ENCODE measurements at places on chromosomes 4 and X.

- DNase-seq: no peak
These were observed 152.7 kb downstream of the APBB2 start for GRCh38 chr4:41061482-41062185.

DNA sequence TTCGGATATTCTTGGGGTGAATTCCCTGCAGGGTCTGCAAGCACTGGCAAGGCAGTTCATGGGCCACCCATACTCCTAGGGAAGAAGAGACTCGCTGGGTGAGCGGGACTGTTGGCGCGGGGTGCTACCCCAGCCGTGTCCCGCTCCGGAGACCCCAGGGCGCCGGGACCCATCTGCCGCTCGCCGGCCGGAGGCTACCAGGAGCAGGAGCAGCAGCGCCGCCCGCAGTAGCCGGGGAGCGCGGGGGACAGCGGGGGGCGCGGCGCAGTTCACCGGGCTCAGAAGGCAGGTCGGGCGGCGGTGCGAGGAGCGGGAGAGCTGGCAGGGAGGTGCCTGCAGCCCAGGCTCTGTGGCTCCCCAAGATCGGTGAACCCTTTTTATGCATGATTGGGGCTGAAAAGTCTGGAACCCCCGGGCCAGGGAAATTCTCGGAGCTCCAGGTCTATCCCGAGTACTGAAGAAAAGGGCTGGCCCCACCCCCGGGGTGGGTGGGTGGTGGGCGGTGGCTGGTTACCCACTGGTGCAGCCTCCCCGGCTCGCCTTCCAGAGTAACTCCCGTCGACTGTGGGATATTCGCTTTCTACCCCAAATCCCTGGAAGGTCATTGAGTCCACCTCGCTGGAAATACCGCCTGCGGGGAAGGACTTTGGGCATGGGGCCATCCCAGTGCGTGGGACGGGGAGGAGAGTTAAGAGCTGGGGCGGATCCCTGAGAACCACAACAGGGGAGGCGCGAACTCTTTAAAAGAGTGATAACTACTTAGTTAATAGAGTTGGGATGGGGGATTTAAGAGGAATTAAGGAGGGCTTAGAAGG lies 37.6 kb downstream of the PF4 start:
- DNase-seq: no peak

DNA sequence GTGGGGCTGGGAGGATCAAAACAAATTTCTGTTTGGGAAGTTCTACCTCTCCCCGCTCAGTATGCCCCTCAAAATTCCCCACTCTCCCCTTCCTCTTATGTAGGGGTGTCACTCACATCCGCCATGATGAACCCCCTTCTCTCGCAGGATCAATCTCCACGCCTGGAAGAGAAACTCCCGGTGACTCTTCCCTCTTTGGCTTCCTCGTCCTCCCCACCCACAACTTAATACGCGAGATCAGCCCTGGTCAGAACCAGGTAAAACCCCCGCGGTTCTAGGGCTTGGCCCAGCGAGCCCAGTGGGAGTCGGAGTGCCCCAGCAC lies 427 bp downstream of the LAMTOR3 start:
- DNase-seq: no peak

GRCh38 chr4:17027495-17027894 lies 129.1 kb upstream of the LDB2 start:
- no peak for DNase-seq

DNA sequence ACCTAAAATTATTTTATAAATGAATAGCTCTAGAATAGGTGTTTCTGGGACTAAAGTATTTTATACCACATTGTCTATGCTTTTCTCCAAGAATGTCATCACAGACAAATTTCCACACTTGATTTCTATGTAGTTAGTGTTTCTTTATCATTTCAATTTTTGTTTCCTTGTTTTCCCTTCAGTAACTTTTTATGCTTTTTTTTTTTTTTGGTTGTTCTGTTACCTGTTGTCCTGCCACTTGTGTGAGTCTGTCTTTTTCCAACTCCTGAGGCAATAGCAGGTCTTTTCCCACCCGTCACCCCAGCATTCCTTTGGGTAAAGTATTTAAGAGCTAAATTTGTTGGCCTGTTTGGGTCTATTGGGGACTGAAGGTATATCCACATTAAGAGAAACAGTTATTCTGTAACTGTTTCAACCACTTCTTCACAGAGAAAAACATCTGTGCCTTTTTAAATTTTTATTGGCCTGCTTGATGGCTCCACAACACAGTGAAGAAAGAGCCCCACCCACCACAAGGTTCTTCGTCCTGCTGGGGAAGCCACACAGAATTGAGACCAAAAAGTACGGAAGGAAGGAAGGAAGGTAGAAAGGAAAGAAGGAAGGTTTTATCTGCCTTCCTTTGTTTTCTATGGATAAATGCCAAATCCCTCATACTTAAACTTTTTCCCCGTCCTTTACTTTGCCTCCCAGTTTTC lies 17.7 kb upstream of the GPC3 start:
- no peak for DNase-seq

- DNase-seq: no peak
These were observed 3.7 kb downstream of the APELA start for GRCh38 chr4:164880489-164881262.

DNA sequence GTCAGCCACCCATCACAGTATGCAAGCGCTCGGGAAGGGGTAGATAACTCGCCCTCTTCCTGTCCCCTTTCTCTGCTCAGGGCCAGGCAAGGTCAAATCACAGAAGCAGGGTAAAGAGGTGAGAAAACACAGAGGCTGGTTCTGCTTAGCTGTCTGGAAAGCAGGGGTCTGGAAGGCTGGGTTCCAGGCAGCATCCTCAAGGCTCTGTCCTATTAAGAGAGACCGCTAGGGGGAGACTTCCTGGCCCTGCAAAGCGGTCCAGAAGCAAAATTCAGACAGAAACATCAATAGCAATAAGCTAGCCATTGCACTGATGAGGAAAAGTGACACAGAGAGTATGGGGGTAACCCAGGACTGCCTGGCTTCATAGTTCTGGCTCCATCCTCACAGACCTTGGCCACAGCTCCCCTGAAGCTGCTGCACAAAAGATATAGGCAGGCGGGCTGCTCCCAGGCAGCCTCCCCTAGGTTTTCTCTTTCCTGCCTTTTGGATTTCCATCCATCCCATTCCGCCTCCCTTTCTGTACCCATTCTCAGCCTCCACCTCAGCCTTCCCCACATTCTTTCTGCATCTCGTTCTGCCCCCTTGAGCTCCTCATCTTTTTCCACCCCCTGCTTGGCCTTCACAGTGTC lies 308.5 kb downstream of the EVC2 start:
- DNase-seq: no peak

- DNase-seq: no peak
These were observed 155.6 kb upstream of the PITX2 start for GRCh38 chr4:110778521-110778920.

GRCh38 chr4:107622006-107622405 lies 98.0 kb downstream of the PAPSS1 start:
- no peak for DNase-seq

- DNase-seq: no peak
These were observed 62.5 kb downstream of the PAQR3 start for GRCh38 chr4:78876568-78877320.

DNA sequence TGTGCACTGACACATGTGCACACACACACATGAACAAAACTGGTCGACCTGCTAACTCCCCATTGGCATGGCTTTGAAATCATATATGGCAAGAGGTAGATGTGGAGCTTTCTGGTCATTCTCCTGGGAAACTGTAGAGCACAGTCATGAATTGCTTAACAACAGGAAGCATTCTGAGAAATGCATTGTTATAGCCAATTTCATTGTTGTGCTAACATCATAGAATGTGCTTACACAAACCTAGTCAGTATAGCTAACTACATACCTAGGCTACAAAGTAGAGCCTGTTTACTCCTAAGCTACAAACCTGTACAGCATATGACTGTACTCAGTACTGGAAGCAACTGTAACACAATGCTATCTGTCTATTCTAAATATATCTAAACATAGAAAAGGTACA lies 134.2 kb upstream of the SH3RF1 start:
- no peak for DNase-seq

DNA sequence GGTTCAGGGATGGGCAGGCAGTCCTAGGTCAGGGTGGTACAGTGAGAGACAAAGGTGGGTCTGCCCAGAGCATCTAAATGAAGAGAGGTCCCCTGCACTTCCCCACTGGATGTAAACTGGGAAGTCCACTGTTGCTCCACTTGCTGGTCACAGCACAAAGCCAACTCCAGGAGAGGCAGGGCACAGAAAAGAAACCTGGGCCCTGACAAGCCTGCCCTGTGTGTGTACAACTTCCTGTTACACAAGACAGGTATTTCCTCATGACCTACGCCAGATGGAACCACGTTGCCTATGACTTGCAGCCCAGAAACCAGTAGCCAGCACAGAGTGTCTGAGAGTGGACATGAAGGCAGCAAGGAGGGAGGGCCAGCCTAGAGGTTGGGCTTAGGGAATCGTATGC lies 161.8 kb downstream of the SH3KBP1 start:
- no peak for DNase-seq

DNA sequence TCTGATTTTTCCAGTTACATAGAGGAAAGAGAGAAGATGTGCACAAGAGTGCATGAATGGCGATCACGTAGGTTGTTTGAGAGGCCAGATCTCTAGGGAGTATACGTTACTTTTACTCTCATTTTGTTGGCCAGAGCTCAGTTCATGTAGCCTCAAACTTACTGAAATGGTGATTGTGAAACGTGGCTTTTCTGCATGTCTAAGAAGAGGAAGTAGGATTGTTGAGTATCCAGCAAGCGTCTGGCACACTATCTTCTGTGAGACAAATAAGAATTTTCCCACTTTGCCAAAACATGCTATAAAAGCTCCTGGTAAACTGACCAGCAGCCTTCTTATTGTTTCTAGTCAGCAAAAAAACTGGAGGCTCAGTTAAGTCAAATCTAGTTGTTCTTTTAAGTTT lies 264.5 kb upstream of the EMCN start:
- DNase-seq: no peak

- DNase-seq: no peak
These were observed 331.4 kb downstream of the PCDH7 start for GRCh38 chr4:31051565-31051964.

DNA sequence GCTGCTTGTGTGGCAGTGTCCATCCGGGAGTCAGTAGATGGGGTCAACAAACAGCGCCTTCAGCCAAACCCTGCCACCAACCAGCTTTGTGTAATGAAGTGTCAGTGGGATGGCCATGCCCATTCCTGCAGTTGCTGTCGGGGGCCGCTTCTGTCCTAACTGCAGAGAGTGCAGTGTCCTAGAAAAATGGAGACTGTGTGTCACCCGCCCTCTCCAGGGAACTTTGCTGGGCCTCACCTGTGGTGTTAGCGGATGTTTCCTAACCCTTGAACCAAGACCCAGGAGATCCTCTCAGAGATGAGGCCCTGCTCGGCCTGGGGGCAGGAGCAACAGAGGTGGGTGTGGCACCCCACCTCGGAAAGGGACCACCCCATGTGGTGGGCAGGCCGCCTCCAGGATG lies 35.3 kb upstream of the HGFAC start:
- DNase-seq: no peak

- no peak for DNase-seq
These were observed 50.7 kb downstream of the ARHGEF38 start for GRCh38 chr4:105603158-105603557.

DNA sequence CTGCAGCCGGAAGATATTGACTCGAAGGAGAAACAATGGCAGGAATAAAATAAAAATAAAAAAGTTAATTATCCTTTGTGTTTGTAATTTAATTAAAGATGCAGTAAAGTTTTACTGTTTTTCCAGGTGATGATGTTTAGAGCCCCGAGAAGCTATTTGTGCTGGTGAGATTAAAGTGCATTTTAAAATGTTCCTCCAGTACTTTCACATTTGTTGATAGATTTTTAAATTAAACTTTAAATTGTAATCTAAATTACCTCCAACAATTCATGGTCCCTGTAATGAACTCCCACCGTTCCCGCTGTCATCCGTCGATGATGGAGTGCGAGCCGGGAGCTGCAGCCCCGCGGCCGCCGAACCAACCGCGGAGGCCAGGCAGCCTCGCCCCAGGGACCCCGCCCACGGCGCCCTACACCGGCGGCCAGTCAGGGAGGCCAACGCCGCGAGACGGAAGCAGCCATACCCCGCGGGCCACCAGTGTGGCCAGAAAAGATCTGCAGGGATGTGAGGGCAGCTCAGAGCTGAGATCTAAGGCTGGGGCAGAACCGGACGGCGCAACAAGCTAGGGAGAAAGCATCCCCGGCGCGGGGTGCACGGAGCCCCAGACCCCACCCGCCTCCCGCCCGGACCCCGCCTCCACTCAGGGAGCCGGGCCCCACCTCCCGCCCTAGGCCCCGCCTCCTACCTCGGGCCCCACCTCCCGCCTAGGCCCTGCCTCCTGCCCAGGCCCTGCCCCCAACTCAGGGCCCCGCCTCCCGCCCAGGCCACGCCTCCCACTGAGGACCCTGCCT lies 104.0 kb downstream of the FAM53A start:
- peak; percentile 95 for DNase-seq

- DNase-seq: no peak
These were observed 17.7 kb upstream of the TAB3 start for GRCh38 chrX:30906726-30907125.

GRCh38 chrX:108264376-108264775 lies 172.8 kb downstream of the ATG4A start:
- no peak for DNase-seq

DNA sequence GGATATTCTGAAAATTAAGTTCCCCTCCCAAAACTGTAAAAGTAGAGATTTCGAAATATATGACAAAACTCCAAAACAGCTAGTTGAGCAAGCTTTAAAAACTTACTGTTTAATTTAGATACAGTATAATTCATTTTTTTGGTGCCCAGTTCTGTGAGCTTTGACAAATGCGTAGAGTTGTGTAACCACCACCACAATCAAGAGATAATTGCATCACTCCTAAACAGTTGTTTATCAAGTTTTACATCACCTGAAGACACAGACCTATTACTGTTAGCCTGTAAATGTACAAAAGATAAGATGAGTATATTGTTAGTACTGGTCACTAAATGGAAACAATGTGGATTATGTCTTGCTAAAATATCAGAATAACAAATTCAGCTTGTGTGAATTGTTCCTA lies 62.3 kb downstream of the ALG13 start:
- no peak for DNase-seq

- no peak for DNase-seq
These were observed 28.8 kb downstream of the ABLIM2 start for GRCh38 chr4:8129785-8130184.

Measured in CD4-positive, alpha-beta T cell treated with Interferon alpha-2 for 1 hour (primary cell).